Retinal pigment epithelial cell (primary cell): ENCODE measurements at places on chromosomes 5 and 9.

DNA sequence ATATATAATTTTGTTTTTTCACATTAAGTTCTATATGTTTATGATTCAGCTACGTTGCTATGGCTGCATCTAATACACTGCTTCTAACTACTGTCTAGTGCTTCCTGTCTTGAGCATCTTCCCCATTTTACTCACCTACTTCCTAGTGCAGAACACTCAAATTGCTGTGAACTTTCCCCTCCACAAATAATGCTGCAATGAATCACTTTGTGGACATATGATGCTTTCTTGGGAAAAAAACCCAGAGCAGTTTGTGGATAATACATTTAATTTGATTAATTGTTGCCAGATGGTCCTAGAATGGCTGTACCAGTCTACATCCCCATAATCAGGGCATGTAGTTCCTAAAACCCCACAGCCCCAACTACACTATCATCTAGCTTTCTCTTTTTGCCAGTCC, 18.5 kb downstream of the CD180 start:
- no peak for DNase-seq

- no peak for DNase-seq
Observed at GRCh38 chr5:169268019-169268418, 32.9 kb downstream of the SLIT3 start.

DNA sequence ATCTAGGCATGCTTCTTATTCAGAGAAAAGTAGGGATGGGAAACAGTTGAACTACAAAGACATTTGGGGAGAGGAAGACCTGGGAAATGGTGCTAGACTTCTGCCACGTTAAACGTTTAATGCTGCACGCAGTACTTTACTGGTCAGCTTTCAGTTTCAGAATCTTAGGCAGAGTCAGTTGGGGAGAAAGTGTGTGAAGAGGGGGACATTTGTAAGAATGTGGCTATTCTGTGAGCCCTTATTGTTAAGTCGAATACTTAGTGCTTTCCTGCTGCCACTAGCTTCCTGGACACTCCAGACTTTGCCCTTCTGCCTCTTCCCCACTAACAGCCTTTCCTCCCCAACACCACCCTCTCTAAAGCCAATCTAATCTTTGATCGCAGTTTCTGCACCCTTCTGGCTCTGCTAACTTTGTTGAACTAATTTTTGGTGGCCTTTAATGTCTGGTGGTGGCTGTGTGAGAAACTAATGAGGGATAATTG, 6.1 kb downstream of the CYSTM1 start:
- DNase-seq: no peak

- DNase-seq: no peak
Observed at GRCh38 chr5:166724284-166724683, 1567.2 kb upstream of the WWC1 start.

GRCh38 chr5:6475626-6476312, 27.1 kb downstream of the UBE2QL1 start:
- DNase-seq: no peak

DNA sequence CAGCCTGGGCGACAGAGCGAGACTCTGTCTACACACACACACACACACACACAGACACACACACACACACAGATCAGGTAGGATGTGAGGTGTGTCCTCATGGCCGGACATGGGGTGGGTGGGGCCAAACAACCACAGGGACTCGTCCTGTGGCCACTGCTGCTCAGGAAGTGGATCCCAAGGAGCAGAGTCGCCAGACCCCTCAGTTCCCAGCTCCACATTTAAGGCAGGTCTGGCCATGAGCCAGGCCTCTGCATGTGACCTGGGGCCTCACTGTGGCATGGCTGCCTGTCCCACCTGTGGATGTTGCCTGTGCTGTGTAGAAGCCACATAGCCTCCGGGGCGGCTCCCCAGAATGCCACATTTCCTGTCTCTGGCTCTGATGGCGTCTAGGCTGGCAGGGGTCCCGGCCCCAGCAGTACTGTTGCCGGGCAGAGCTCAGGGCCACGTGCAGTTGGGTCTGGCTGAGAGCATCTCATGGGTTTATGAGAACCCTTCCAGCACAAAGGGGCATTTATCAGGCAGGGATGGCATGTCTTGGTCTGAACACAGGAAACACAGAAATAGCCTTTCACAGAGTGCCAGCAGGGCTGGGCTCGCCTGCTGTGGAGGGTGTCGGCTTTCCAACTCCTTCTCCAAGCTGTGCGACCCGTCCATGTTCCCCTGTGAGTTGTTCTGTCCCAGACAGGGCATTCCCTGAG, 9.9 kb upstream of the NINJ1 start:
- DNase-seq: no peak

DNA sequence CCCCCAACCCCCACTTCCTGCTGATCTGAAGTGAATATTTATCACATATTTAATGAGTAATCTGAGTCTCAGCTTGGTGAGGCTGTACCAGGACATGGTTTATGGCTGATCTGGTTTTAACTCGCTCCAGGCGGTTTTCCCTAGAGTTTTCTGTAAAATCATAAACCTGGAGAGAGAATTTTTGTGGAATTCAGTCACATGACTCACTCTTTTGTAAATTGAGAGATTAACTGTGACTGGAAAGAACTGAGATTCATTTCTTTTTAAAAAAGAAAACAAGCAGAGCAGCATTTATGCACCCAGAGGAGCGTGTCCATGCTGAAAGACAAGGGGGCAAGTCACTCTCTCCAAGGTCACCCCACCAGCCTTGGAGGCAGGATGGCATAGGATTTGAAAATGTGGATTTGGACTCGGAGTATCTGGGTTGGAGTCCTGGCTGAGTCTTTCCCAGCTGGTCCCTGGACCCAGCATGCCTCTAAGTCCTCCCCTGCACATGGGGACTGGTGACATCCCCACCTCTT, 81.8 kb downstream of the ZNF618 start:
- peak; percentile 80 for DNase-seq

- no peak for DNase-seq
Observed at GRCh38 chr9:94159069-94159939, 75.0 kb downstream of the PTPDC1 start.

- no peak for DNase-seq
Observed at GRCh38 chr5:139592289-139592688, 31.1 kb downstream of the UBE2D2 start.

DNA sequence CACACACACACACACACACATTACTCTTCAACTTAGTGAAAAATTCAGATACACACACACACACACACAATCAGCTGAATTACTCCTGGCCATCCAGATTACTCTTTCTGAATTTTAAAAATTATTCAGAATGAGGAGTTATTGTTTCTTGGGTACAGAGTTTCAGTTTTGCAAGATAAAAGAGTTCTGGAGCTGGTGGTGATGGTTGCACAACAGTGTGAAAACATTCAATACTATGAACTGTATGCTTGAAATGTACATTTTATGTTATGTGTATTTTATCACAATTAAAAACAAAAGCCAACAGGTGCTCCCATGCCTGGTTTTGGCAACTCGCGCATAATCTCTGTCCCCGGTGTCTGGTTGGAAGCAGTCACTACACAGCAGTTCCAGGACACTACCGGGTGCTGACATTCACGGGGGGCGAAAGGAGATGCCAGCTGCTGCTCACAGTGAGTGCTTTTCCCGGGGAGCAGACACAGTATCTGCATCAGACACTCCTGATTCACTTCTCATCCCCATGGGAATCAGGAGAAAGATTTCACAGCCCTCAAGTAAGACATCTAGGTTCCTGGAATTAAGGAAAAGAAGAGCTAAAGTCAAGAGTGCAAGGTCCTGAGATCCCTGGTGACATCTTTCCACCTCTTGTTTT, 55.7 kb downstream of the LHFPL2 start:
- no peak for DNase-seq

DNA sequence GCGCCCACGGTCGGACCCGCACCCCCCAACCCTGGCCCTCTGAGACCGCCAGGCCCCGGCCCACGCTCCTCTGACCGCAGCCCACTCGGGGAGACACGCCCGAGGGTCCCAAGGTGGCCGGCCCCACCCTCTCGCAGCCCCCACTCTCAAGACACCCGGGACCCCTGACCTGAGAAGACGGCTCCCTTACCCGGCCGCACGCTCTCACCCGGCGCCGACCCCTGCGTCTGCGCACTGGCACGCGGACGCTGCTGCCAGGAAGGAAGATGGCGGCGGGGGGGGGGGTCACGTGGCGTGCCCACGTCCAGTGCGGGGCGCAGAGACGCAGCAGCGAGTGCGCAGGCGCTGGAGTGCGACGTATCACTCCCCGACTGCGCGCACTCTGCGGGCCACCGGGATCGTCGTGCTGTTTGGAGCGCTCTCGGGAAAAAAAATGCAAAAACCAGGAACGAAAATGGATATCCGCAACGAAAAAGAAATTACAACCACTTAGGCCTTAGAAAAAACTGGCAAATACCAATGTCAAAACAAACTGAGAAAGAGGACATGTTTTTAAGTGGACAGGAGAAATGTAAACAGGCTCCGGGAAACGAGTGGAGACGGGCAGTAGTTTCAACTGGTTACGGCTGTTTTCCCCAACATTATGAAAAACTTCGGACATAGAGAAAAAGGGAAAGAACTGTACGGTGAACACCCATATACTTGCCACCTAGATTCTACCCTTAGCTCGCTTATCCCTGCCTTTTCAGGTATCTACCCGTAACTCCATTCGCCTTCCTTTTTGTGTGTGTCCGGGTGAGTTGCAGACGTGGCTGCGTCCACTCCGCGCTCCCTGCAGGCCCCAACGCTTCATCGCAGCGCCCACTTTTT, at the start of gene MRPL36:
MRPL36 (minus strand) TSS at position 236 of the 870 bp plus-strand sequence. CDS start 902 bp downstream, outside the sequence.
- peak; percentile 54 for DNase-seq

DNA sequence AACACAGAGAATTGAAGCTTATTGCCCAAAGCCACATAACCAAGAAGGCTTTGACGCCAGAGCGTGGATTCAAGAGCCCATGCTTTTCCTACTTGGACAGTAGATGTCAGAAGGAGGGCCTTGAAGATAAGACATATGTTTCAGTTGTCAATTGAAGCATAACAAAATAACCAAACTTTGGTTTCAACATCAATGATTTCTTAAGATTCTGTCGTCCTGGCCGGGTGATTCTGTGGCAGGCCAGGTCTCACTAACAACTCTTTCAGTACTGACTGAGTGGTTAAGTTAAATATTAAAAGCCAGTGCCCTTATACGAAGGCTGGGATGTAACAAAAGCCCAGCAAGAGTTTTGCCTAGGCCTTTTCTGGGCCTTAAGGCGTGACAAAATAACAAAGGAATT, 94.0 kb downstream of the RCL1 start:
- no peak for DNase-seq

- no peak for DNase-seq
Observed at GRCh38 chr5:163361450-163361849, 75.9 kb upstream of the CCNG1 start.

- DNase-seq: no peak
Observed at GRCh38 chr5:124697501-124697900, 48.9 kb downstream of the ZNF608 start.

DNA sequence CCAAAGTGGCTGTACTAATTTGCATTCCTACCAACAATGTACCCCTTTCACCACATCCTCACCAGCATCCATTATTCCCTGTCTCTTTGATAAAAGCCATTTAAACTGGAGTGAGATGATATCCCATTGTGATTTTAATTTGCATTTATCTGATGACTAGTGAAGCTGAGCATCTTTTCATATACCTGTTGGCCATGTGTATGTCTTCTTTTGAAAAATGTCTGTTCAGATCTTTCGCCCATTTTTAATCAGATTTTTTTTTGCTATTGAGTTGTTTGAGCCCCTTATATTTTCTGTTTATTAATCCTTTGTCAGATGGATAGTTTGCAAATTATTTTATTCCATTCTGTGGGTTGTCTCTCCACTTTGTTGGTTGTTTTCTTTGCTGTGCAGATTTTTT, 121.0 kb upstream of the LRRTM2 start:
- DNase-seq: no peak

DNA sequence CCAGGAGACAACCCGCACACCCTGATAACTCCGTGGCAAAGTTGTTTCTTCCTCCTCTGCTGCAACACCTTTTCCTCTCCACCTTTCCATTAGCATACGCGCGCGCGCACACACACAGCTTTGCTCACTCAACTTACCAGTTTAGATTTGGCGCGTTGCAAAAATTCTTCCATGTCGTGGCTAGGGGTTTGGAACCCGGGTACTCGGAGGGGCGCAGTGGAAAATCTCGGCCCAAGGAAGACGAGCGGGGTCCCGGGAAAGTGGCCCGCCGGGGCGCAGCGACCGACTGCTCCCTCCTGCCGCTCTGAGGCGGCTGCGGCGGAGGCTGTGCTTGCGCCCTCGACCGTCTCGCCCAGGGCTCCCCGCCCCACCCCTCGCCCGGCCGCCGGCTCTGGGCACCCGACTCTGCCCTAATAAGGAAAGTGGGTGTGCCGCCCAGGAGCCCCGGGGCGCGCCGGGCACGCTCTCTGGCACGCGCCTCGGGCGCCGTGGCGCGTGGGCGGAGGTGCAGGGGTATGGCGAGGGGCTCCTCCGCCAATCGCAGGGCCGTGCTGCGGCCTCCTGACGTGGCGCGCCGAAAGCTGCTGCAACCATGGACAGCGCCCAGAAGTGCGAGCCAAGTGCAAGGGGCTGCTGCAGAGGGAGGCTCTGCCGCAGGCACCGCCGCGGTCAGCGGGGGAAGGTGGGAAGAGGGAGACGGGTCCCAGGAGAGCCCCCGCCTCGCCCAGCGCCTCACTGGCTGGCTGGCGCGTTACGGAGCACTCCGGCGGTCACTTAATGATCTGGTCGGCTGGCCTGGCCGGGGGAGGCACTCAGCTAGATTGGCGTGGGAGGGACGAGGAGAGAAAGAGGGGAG, at the start of gene PRUNE2:
PRUNE2 (minus strand) TSS at position 324 of the 856 bp plus-strand sequence; CDS start at position 173, 151 bp downstream.
- DNase-seq: peak; percentile 60

DNA sequence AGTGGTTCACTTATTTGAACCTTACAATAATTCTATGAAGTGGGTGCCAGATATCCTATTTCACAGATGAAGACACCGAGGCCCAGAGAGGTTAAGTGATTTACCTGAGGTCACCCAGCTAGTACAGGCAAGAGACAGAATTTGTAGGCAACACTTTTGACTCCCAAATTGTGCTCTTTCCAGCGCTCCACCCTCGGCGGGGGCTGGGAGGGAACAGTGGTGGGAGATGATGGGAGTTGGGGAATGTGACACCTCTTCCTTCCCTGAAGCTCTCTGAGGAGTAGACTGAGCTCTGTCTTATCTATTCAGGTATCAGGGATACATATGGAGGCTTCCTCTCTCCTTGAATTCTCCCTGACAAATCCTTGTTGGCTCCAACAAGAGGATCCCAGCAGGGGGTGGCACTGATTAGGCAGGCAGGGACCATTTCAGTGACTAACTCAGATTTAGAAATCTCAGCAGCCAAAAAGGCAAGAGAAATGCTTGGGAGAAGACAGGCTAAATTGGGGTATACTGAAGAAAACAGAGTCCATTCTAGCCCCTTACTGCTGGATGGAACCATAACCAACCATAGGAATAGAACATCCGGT, 95.8 kb upstream of the PANK3 start:
- no peak for DNase-seq

GRCh38 chr5:37871023-37871815, 31.4 kb upstream of the GDNF start:
- no peak for DNase-seq

DNA sequence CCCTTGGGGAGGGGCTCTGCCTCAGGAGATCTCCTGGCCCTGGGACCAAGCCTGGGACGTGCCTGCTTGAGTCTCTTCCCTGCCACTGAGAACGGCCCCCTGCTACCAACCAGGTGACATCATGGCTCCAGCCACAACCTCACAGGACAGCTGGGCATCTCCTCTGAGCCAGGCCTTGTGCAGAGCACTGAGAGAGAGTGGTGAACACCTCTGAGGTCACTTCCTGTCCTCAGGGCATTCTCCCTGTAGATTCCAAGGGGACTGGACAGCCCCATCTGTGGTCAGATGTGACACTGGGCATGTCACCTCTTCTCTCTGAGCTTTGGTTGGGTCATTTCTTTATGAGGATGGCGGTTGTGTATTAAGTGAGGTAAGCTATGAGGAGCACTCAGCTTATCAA, 172.0 kb downstream of the MELK start:
- DNase-seq: no peak
